Activated CD8-positive, alpha-beta memory T cell treated with anti-CD3 and anti-CD28 coated beads, Interleukin-2, amount 50 U/mL, for 48 hours (primary cell): ENCODE measurements at places on chromosomes 1 and 21.

GRCh38 chr1:37989361-37989930, 376 bp downstream of the SF3A3 start:
- peak; percentile 72 for DNase-seq

GRCh38 chr21:41795726-41796125, 28.9 kb upstream of the RIPK4 start:
- no peak for DNase-seq

- DNase-seq: no peak
Observed at GRCh38 chr1:39649636-39650185, 10.3 kb upstream of the HEYL start.

- no peak for DNase-seq
Observed at GRCh38 chr1:111920221-111921024, 69.0 kb downstream of the KCND3 start.

DNA sequence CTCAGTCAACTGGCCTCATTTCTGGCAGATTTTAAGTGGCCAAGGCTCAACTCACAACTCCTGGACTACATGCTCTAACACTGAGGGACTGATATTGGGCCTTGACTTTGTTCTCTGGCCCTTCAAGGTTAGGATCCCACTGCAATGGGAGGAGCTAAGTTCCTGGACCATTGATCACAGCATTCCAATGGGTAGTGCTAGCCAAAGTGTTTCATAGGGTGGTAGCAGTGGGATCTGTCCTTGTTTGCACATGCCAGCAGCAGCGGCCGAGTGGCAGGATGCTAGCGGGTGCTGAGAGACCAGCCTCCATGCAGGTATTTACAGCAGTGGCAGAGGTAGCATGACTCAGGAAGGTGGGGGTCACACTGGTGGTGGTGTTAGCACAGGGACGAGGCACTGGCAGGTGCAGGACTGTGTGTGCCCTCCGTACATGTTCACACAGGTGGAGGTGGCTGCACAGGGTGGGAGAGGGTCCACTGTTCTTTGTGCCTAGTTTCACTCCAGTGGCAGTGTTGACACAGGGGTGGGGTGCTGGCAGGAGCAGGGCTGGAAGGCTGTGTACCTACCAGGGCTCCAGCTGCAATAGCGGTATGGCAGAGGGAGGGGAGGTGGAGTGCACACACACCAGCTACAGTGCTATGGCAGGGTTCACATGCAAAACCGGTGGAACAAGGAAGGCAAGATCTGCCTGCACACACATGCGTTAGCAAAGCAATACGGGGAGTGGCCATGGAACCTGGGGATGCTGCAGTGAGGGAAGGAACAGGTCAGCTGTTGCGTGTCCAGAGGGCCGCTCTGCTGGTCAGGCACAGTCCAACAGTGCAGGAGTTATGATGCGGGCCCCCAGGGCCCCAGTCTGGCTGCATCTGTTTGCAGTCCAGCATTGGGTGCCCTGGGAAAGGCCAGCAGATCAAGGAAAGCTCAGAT, 51.7 kb downstream of the COL24A1 start:
- DNase-seq: no peak

GRCh38 chr1:166630369-166630768, 208.9 kb upstream of the POGK start:
- DNase-seq: no peak

DNA sequence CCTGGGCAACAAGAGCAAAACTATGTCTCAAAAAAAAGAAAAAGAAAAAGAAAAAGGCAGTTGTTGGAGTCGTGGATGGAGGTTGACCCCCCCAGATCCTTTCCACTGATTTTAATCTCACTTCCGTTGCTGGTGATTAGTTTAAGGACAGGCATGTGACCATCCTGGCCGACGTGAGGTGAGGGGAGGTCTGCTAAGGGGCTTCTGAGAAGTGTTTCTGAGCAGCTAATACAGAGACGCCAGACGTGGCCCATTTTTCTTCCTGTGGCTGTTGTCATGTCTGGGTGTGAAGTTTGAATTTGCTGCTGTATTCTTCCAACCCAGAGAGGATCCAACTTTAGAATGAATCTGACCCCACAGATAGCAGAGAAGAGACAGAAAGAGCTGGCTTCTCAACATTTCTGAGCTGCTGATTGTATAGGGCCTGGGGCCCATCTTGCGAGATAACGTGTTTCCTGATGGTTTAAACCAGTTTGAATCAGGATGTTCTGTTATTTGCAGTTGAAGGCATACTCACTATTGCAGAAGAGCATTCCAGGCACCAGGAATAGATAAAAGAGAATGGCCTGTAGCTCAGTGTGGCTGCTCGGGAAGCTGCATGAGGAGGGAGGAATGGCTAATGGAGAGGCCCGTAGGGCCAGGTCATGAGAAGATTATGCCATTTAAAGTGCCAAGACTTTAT, 22.8 kb upstream of the SSBP3 start:
- no peak for DNase-seq

- peak; percentile 95 for DNase-seq
Observed at GRCh38 chr1:110060034-110060661, 10.3 kb downstream of the ALX3 start.

- no peak for DNase-seq
Observed at GRCh38 chr1:94734963-94735901, 84.9 kb upstream of the SLC44A3 start.

- DNase-seq: no peak
Observed at GRCh38 chr1:205275133-205275532, 46.4 kb downstream of the NUAK2 start.

- DNase-seq: no peak
Observed at GRCh38 chr1:40041466-40041838, 923 bp downstream of the CAP1 start.

- DNase-seq: no peak
Observed at GRCh38 chr1:58950897-58951296, 167.1 kb upstream of the JUN start.

- DNase-seq: peak; percentile 68
Observed at GRCh38 chr1:109620401-109620791, 759 bp downstream of the AMPD2 start.

DNA sequence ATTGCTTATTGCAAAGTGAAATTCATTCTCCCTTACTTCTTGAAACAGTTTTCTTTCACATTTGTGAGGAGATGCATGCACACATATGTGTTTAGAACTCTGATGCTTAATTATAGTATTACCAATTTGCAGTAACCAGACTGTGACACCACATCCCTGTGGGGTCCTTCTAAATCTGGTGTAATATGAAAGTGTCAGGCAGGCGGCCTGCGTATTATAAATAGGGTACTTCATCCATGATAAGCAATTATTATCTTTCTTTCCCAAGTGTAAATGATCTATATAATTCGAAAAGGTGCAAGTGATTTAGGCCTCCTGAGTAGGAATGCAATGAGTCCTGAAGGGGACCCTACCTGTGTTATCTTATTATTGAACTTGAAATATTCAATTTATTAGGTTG, 876 bp downstream of the EFCAB7 start:
- no peak for DNase-seq

- DNase-seq: no peak
Observed at GRCh38 chr1:108504447-108504846, 54.3 kb downstream of the NBPF6 start.

- no peak for DNase-seq
Observed at GRCh38 chr1:16101623-16102022, 28.2 kb upstream of the FAM131C start.

DNA sequence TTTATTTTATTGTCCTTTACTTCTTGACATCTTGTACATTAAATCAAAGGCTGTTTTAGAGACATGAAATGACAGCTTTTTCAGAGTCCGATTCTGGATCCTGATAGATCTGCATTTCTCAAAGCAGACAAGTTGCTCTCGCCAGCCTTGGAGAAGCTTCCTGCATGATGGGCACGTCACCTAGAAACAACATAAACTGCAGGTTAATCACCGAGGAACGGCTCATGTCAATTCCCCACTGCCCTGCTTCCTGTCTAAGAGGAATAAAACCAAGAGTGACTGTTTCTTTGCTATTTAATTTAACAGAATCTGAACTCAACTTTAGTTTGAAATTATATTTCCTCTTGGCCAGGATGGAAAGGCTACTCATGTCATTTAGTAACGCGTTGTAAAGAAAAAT, 77.0 kb downstream of the RWDD3 start:
- DNase-seq: no peak

DNA sequence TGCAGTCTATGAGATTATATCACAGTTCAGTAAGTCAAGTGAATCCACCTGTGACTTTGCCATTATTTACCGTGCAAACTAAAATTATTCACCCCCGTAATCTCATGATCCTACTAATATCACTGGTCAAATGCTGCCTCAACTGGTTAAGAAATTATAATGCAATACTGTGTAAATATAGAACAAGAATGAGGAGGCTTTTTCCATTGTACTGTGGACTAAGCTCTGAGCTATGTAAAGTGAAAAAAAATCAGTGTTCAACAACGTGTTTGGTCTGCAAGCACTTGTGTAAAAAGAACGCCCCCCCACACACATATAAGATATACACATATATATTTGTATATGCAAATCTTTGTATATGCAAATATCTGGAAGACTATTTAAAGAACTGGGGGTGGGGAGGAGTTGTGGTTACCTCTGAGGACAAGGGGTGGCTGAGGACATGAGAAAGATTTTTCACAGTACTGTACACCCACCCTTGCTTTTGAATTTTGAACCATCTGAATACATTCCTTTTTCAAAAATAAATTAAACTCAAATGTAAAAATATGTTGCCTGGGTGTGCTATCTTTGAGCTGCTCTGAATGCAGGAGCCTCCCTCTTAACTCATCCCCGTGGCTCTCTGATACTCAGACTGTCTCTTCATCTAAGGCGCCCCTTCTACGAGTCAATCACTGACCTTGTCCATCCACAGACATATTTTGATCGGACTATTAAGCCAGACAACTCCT, 57.0 kb downstream of the PTP4A2 start:
- DNase-seq: peak; percentile 7

DNA sequence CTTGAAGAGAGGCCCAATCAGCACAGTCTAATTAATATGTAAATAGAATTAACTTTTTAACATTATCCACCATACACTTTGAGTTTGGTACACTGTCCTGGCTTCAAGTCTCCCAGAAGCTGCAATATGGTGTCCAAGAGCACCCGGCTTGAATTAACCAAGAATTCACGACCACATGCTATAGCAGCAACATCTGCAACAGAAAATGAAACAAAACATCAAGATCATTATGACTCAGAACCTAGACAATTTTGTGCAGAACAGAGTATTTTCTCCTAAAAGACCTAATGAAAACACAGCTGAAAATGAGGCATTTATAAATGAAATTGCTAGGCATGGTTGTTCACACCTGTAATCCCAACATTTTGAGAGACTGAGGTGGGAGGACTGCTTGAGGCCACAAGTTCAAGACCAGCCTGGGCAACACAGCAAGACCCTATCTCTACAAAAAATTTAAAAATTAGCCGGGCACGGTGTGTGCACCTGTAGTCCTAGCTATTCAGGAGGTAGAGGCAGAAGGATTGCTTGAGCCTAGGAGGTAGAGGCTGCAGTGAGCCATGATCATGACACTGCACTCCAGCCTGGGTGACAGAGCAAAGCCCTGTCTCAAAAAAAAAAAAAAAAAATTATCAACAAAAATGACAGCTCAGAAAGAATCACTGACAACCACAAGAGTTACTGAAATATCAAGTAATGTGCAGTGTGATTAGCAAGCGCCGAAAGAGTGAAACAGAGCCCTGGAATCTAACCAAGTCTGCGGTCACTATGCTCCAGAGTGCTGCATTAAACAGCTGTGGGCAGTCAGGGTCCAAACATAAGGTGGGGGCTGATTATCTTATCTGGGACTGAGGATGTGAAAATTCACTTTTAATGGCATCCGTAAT, 45.3 kb downstream of the HSF2BP start:
- DNase-seq: no peak

DNA sequence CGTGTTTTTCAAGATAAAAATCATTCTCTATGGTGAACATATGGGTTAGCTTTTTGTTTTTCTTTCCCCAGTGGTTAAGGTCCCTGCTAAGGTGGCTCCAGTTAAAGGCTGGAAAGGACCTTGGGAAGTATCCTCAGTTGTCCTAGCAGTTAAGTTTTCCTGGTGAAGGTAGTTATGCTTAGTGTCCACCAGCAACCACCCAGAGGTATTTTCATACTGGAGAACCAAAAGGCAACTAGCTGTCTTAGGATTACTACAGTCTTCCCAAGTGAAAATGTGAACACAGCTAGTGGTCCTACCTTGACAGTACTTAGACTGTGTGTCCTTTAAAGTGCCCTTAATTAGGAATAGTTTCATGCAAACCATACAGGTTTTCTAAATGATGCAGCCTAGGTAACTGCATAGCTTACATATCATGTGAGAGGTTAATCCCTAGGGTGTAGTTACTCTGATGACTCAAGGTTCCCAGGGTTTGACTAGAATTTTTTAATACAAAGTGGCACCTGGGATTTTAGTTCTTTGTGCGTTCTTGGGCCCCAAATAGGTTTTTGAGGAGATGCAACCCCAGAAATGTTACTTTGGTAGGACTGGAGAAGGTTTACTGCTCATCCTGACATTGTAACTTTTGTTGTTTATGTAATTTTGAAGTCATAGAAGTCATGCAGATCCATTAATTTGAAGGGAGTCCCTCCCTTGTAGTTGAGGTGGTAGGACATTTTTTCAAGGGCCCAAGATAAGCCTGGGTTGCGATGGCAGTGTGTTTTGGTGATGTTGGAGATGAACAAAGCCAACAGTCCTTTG, 36.5 kb downstream of the YY1AP1 start:
- no peak for DNase-seq

DNA sequence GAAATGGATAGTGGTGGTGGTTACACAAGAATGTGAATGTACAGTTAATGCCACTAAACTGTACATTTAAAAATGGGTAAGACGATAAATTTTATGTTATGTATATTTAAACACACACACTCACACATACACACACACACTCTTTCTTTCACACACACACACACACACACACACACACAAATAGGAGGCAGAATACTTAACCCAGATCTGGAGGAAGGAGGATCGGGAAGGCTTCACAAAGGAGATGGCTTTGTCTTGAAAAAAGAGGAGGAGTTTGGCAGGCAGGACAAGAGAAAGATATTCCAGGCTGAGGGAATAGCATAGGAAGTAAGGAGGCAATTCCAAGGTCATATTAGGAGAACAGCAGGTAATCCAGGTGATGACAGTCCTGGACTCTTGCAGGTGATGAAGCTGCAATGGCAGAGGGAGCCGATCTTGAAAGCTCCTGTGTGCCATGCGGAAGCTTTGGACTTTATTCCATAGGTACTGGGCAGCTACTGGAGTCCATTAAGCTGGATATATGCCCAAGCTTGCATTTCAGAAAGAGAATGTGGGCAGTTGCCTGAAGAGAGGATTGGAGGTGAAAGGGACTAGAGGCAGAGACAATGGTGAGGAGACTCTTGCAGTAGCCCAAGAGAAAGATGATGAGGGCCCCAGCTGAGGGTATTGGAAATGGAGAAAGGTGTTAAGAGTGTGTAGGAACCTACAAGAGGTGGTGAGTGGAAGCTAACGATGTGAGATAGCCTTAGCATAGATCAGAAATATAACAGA, 15.4 kb upstream of the LYST start:
- no peak for DNase-seq

DNA sequence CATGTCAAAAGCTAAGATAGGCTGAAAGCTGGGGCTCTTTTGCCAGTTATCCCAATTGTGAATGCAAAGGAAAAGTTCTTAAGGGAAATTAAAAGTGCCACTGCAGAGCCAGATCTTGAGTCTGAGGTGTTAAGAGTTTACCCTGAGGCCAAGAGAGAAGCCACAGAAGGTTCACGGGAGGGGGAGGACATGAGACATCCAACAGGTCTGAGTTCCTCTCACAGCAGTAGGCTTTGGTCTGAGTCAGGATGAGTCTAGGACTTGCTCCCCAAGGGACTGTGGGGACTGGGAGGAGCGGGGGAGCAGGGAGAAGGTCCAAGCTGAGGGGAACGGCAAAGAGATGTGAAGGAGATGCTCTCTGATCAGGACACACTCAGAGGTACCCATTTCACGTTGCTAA, 411.2 kb upstream of the CAMK1G start:
- DNase-seq: no peak

GRCh38 chr1:113451710-113452109, 61.4 kb downstream of the MAGI3 start:
- no peak for DNase-seq
